A549 treated with ZK216348 at 1 μM for 4 hours (cell line): ENCODE measurements at places on chromosomes 16 and 17. TPM values are rescaled to one million over a fixed set of nuclear protein-coding genes. Genes with fewer than 3 reads are reported as not detected.

NATD1 gene
- total RNA-seq = 2.2 to 3.5 TPM (median 3.2 TPM) in 5 replicates

NAE1 gene
- 44.4 to 75.3 TPM (median 66.9 TPM) in 5 replicates for total RNA-seq

CNTNAP1 gene
- total RNA-seq = 3.5 to 6.5 TPM (median 6.0 TPM) in 5 replicates

IGSF6 gene
- total RNA-seq = not detected in 5 replicates

KRT32 gene
- total RNA-seq = not detected in 5 replicates
